M059J (cell line): ENCODE measurements at places on chromosomes 5 and 9.

DNA sequence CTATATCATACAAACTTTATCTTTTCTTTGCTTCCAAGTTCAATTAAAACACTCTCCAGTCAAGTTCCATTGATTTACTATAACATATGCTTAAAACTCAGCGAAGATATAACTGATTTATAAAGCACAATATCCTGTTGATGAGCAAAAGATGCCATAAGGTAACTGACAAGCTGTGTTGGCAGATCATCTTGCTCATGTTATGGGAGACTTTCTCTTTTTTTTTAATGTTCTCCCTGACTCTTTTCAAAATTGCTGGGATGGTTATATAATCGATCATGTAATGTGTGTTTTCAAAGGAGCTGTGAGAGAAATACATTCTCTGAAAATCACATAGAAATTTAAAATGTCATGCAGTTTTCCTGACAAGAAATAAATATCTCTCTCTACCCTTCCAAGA, 293.5 kb downstream of the MED10 start:
- no peak for DNase-seq

GRCh38 chr5:943201-943917, 50.7 kb downstream of the TRIP13 start:
- no peak for DNase-seq

GRCh38 chr5:112049738-112050137, 292.7 kb upstream of the NREP start:
- peak; percentile 40 for DNase-seq

- peak; percentile 46 for DNase-seq
Measured at GRCh38 chr5:175343308-175343707, 100.7 kb downstream of the DRD1 start.

DNA sequence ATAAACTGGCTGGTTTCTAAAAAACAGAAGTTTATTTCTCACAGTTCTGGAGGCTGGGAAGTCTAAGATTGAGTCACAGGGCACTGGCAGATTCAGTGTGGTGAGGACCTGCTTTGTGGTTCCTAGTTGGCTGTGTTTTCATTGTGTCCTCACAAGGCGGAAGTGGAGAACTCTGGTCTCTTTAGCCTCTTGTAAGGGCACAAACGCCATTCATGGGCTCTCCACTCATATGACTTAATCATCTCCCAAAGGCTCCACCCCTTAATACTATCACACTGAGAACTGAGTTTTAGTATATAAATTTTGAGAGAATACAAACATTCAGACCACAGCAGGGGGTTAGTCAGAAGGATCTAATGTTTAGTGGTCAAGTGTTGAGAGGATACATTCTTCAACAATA, 208.2 kb downstream of the SEC61B start:
- peak; percentile 100 for DNase-seq

DNA sequence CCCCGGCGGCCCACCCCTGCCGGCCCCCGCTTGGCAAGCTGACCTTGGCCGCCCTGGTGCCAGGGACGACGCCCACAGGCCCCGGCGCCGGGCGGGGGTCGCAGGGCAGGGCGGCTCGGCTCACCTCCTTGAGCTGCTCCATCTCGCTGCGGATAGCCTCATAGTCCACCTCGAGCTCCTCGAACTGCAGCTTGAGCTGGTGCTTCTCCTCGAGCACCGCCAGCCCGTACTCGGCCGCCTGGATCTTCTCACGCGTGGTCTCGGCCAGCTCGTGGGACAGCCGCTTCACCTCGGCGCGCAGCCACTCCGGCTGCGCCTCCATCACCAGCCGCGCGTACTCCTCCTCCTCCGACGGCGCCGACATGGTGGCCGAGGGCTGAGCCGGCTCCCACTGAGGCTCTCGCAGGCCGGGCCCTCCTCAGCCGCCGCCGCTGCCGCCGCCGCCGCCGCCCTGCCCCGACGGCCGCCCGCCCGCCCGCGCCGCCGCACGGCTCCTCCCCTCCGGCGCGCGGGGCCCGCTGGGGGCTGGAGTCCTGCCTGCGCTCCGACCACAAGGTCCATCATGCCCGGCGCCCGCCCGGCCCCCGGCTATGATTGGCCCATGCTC, at the start of gene BICD2:
Gene BICD2, minus strand, starts transcription at position 453 of the 607 bp plus-strand sequence. Its CDS starts 89 bp downstream, at position 364.
- no peak for DNase-seq

DNA sequence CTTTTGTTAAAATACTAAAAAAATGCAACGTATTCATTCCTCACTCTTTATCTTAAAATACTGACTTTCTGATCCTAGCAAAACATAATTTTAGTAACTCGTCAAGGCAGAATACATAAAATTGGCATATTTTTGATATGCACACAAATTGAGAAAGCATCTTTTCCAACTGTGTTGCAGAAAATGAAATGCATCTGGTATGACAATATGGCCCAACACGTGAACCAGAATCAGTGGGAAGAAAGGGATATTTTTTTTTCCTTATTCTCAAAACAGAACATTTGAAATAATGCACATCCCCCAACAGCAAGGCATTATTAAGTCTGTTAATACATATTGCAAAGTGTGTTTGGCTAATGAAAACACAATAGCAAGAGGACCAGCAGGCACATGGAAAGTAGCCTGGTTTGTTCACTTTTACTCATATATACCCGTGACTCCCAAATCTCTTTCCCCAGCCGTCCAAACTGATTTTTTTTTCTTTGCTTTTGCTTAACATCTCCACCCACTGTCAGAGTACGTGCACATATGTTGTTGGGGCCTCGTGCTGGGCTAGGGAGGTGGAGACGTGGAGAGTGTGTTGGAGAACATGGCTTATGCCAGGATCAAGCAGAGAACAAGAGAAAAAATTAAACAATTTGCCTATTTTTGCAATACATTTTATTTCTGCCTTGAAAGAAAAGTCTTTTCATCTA, 4.3 kb downstream of the MCTP1 start:
- no peak for DNase-seq

GRCh38 chr5:149088686-149089085, 25.8 kb upstream of the SH3TC2 start:
- no peak for DNase-seq
